Renal pelvis (tissue), 12 donors: ENCODE measurements at places on chromosomes 13 and 19. TPM values are rescaled to one million over a fixed set of nuclear protein-coding genes. Genes with fewer than 3 reads are reported as not detected.

- DNase-seq = no peak
These were observed 78.8 kb upstream of the TPP2 start for GRCh38 chr13:102517959-102518358.

- no peak for DNase-seq
These were observed 20.1 kb downstream of the GPATCH1 start for GRCh38 chr19:33100894-33101644.

DNA sequence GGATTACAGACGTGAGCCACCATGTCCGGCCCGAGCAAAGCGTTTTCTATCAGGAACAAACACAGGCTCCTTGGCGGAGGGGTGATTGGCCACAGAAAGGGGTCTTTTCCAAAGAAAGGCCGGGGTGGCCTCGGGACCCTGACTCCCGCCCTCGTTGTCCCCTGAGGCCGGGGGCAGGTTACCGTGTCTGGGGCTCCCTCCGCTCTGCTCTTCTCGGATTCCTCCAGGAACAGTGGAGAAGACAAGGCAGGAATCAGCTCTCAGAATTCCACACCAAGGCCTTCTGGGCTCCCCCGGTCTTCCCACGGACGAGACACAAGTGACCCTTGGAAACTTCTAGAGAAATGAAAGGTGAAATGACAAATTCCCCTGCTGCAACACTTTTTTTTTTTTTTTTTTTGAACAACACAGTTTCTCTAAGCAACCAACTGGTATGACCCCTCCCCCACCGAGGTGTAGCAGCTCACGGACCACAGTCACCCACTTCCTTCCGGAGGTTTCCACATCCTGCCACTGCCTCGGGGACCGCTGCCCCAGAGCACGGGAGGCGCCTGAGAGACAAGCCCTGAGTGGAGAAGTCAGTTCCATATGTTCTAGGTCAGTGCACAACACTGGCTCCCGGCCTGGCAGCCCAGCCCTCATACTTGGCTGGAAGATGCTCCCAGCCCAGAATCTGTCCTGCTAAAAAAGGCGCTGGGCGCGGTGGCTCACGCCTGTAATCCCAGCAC is 11.0 kb downstream of the MOB3A start:
- no peak for DNase-seq

DNA sequence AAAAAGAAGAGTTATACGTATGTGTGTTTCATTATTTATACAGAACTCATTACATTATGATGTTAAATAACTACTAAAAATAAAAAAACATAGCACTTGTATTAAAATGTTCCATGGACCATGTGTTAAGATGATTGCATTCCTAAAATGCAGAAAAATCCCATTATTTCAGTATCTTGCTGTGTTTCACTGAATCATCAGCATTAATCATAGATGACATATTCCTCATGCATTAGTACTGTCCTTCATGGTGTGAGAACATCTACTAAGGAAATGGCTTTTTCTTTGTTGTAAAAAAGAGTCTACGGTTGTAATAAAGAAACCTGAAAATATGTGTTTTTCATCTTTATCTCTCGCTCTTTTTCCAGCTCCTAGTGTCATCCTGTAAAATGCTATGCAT is 416.5 kb downstream of the FGF14 start:
- DNase-seq = no peak

DNA sequence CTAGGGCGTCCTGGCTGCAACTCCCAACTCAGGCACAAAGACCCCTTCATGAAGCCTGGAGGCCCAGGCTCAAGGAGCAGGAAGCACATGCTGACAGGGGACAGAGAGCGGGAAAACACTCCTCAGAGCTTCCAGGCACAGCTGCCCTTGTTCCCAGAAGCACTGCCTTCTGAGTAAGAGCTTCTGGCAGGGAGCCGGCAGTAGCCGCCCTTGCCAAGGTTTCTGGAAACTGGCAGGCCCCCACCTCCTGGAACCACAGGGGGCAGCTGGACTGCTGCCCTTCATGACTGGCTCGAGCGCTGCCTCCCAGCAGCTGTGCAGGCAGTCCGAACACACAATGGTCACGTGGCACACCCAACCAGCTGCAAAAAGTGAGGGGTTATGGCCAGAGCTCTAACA is 33.6 kb upstream of the EPHX3 start:
- DNase-seq = no peak

Gene PSG5
- polyA plus RNA-seq = not detected

DNA sequence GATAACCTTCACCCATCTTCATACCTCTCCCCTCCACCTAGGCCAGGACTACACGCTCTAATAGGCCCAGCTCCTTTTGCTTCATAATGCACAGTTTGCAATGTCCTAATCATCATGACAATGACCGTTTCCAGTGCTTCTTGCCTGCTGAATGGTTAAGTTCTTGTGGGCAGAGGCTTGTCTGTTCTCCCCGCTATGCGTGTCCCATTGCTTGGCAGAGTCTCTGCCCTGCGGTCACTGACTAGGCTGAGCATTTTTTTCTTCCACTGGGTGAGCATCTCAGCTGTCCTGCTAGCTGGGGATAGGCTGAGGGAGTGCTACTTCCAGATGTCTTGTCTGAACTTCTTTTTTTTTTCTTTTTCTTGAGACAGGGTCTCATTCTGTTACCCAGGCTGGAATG is 314.7 kb downstream of the UQCRFS1 start:
- DNase-seq = no peak

DNA sequence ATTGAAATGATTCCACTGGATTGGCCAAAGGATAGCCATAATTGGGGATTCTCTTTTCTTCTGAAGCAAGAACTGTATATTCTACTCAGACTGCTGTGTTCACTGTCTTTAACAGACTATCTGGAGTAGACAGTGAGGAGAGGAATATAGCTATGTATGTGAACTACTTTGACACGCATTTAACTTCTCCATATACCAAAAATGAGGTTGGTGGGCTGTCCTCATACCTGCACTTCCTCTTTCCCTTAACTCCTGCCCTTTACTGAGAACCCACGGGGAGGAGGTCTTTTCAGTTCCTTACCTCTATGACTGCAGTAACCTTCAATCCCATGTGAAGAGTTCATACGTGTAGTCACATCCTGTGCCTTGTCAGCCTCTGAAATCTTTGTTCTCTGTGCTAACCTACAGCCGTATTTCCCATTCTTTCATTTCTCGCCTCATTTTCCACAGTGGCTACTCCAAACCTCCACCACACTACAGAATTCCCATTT is 305.8 kb downstream of the MTUS2 start:
- DNase-seq = no peak

- DNase-seq = peak; percentile 39
These were observed 91.1 kb upstream of the ANKRD10 start for GRCh38 chr13:111005808-111006505.

GRCh38 chr13:98755729-98756128 is 3.3 kb upstream of the SLC15A1 start:
- DNase-seq = no peak

Gene ADAMTSL5
- polyA plus RNA-seq = 0.47 TPM

- DNase-seq = no peak
These were observed 159.9 kb downstream of the USP12 start for GRCh38 chr13:27011661-27012060.

- DNase-seq = no peak
These were observed 262.2 kb downstream of the KLF5 start for GRCh38 chr13:73321043-73321442.

GRCh38 chr13:69947582-69947981 is 160.0 kb upstream of the ATXN8OS start:
- DNase-seq = peak; percentile 36

Gene CYP4F11
- 0.31 TPM for polyA plus RNA-seq

GRCh38 chr13:43221611-43222010 is 198.2 kb downstream of the DNAJC15 start:
- DNase-seq = no peak

Gene GFY
- not detected for polyA plus RNA-seq

DNA sequence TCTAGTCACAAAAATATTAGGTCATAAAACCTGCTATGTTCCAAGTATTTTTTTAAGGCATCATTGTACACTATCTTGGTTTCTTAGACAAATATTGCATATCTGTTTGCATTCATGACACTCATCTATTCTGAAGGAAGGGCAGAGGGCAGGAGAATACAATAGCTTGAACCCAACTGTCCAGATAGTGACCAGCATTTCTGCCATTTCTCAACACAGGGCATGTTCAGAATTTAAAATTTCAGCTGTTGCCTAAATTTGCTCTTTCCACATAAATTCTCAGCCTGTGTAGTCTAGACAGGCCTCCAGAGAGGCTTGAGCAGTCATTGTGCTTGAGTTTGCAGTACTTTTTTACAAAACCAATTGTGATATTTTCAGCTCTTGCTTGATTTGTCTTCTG is 119.5 kb downstream of the ZAR1L start:
- DNase-seq = no peak

- peak; percentile 98 for DNase-seq
These were observed 12.8 kb upstream of the ZNF682 start for GRCh38 chr19:20051841-20052768.

DNA sequence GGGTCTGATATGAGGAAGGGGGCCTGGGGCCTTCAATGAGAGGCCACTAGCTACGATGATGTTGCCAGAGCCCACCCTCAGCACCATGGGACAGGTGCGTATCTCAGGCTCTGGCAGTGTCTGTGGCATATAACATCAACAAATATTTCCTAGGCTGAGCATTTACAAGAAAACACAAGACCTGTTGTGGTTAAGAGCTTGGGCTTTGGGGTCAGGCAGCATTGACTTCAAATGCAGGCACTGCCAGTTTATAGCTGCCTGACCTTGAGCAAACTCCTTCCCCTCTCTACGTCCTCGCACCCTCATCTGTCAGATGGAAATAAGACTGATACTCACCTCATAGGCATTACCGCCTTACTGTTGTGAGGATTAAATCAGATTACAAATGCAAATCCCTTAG is 156.0 kb downstream of the KATNAL1 start:
- no peak for DNase-seq

Gene HNRNPA1L2
- polyA plus RNA-seq = 22.8 TPM

GRCh38 chr19:18422530-18423191 is 3.5 kb downstream of the SSBP4 start:
- no peak for DNase-seq

GRCh38 chr19:58098682-58098998 is 609 bp upstream of the ZSCAN18 start:
- no peak for DNase-seq

- DNase-seq = no peak
These were observed 4.3 kb downstream of the CAB39L start for GRCh38 chr13:49439609-49440008.

Gene SIGLEC8
- not detected for polyA plus RNA-seq

DNA sequence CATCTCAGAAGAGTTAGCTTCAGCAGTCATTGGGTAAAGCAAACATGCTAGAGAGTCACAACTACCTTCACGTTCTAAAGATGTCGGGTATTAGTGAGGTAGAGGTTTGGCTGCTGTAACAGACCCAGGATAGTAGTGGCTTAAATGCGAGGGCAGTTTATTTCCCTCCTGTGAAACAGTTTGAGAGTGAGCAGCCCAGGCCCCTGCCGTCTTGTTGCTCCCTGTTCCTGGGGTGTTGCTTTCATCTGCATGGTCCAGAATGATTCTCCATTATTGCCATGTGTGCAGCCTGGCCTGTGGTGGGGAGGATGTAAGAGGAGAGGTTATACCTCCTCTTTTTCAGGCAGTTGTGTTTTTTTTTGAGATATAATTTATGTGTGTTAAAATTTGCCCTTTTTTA is 63.7 kb downstream of the SIPA1L3 start:
- no peak for DNase-seq

Gene SPATA13
- 65.9 TPM for polyA plus RNA-seq

DNA sequence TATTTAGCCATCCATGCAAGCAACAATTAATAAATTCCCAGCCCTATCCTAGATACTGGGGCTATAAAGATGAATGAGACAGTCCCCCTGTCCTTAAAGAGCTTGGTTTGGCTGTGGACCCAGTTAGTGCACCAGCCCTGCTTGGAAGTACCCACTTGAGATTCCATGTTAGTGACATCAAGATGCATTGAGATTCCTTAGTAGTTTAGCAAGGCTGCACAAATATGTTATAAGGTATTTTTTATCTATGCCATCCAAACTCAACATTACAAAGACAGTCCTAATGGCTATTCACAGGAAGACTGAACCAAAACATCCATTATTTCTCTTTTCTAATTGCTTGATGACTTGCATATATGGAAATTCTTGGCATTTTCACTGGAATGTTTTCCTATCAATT is 48.8 kb upstream of the RAP2A start:
- no peak for DNase-seq

Gene OR1M1
- 0.06 TPM for polyA plus RNA-seq

Gene BRSK1
- polyA plus RNA-seq = 16.5 TPM

DNA sequence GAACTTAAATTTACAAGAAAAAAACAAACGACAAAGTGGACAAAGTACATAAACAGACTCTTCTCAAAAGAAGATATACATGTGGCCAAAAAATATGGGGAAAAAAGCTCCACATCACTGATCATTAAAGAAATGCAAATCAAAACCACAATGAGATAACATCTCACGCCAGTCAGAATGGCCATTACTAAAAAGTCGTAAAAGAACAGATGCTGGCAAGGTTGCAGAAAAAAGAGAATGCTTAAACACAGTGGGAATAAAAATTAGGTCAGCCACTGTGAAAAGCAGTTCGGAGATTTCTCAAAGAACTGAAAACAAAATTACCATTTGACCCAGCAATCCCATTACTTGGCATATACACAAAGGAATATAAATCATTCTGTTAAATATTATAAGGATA is 132.7 kb downstream of the UGGT2 start:
- no peak for DNase-seq

Gene FUT2
- polyA plus RNA-seq = 3.3 TPM

- DNase-seq = no peak
These were observed 30.8 kb upstream of the IGFL1 start for GRCh38 chr19:46198756-46199155.

Gene THSD8
- 4.4 TPM for polyA plus RNA-seq

DNA sequence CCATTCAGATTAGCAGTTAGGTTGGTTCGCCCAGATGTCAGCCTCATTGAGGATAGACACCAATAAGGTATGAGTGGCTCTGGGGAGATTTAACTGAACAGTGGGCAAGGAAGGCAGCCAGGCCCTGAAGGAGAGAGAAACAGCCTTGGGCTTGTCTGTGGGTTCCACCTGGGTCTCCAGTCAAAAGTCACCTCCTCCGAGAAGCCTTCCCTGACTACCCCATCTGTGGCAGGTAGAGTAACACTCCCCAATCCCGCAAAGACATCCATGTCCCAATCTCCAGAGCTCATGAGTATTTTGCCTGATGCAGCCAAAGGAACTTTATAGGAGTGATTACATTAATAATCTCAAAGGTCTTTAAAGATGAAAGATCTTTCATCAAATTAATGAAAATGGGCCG is 8.0 kb upstream of the YJU2 start:
- DNase-seq = no peak

- no peak for DNase-seq
These were observed 58.8 kb downstream of the RGCC start for GRCh38 chr13:41516166-41516565.

Gene GSX1
- not detected for polyA plus RNA-seq

- no peak for DNase-seq
These were observed 109.5 kb downstream of the NALCN start for GRCh38 chr13:101306773-101307172.

Gene TJP3
- polyA plus RNA-seq = 14.5 TPM

Gene DGKH
- 10.1 TPM for polyA plus RNA-seq

DNA sequence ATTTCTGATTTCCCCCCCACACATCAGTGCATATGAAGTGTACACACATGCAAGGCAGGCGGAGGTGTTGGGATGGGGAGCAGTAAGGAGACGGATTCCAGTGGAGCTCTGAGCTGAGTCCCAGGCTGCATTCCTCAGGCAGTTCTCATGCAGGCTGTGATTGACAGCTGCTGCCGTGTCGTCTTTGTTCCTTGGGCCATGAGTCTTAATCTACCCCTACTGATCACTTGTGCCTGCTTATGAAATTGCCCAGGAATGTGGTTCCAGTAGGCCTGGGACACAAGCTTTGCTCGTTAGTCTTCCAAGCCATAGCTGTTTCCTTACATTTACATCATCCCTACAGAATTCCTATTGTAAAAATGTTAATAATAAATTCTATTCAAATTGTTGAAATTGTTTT is 1241.9 kb downstream of the UQCRFS1 start:
- no peak for DNase-seq
